Spleen (tissue), 13 donors: ENCODE measurements at places on chromosomes 13 and 19. TPM values are rescaled to one million over a fixed set of nuclear protein-coding genes. Genes with fewer than 3 reads are reported as not detected.

DNA sequence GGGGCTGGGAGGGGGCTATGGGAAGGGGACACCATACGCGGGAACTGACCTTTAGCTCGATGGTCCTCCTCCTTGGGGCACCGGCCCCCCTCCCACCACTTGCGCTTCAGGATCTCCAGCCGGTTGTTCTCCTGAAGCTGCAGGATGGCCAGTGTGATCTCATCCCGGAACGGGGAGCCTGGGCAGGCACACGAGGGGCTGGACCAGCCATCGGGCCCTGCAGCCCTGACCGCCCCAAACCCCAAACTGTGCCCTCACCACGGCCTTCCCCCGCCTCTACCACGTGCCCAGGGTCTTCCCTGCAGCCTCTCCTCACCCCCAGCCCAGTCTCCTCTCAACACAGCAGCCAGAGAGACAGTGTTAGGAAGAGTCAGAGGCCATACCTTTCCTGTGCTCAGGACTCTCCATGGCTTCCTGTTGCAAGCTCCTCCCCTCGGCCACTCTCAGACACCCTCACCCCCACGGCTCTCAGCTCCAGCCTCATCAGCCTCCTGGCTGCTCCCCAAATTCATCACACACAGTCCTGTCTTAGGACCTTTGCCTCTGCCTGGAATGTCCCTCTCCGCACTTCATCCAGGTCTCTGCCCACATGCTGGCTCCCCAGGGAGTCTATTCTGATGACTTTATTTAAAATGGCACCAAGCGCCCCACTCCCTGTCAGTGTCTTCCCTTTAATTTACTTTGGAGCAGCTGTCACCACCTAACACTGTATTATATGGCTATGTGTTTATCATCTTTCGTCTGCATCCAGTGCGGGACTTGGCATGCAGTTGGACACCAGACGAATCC is 9.7 kb upstream of the ATP1A3 start:
- H3K27me3 ChIP-seq, result peaks cover 56% of the 10 kb centered on the region
- H3K27ac ChIP-seq, result no peak overlapping the region

DNA sequence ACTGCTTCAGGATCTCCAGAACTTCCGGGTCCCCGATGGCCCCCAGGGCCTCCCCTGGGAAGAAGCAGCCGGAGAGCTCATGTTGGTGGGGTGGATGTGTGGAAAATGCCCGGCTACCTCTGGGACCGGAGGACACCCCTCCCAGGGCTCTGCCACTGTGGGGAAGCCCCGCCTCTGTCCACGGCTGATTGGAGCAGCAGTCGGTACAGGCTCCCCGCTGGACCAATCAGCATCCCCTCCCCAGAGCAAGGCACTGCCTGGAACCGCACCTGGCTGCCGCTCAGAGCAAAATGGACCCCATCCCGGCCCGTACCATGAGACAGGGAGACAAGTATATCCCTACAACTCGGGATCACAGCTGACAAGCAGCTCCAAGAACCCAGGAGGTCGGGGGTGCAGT is 6.4 kb downstream of the DOHH start:
- H3K36me3 ChIP-seq, result peaks cover 54% of the 10 kb centered on the region
- no peak overlapping the region for H3K4me3 ChIP-seq
- H3K27ac ChIP-seq, result no peak overlapping the region
- DNase-seq, result no peak

- H3K4me3 ChIP-seq, result no peak overlapping the region
- DNase-seq, result no peak
- no peaks in the 10 kb centered on the region for H3K4me1 ChIP-seq
- no peak overlapping the region for H3K27ac ChIP-seq
- H3K36me3 ChIP-seq, result no peaks in the 10 kb centered on the region
Measured at GRCh38 chr13:69545551-69545950, 562.1 kb upstream of the ATXN8OS start.

GRCh38 chr13:51955816-51956603 is 55.2 kb downstream of the ATP7B start:
- no peak overlapping the region for H3K27ac ChIP-seq
- H3K36me3 ChIP-seq, result no peaks in the 10 kb centered on the region
- no peak overlapping the region for H3K4me3 ChIP-seq
- no peak for DNase-seq
- H3K27me3 ChIP-seq, result no peaks in the 10 kb centered on the region
- H3K4me1 ChIP-seq, result no peaks in the 10 kb centered on the region

- no peaks in the 10 kb centered on the region for H3K4me1 ChIP-seq
- H3K27ac ChIP-seq, result no peak overlapping the region
- no peak for DNase-seq
- no peaks in the 10 kb centered on the region for H3K27me3 ChIP-seq
- no peak overlapping the region for H3K4me3 ChIP-seq
Measured at GRCh38 chr19:15439078-15439799, 10.5 kb downstream of the WIZ start.

DNA sequence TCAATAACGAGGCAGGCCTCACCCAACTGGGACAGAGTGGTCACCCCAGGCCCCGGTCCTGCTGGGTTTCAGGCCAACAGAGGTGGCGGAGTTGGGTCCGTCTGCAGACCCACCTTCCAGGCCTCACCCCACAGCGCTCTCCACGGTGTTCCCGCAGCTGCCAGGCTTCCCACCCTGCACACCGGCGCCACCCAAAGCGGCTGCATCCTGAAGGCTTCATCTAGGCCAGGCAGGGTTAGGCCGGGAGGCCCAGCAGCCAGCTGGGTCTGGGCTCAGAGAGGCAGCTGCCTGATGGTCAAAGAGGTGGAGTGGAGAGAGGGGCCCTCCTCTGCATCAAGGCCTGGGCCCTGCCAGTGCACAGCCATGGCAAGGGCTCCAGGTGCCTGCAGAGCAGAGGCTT is 44.1 kb downstream of the EPSTI1 start:
- H3K27ac ChIP-seq, result no peak overlapping the region
- peaks cover 100% of the 10 kb centered on the region for H3K36me3 ChIP-seq
- no peaks in the 10 kb centered on the region for H3K4me1 ChIP-seq
- H3K4me3 ChIP-seq, result no peak overlapping the region
- no peak for DNase-seq

DNA sequence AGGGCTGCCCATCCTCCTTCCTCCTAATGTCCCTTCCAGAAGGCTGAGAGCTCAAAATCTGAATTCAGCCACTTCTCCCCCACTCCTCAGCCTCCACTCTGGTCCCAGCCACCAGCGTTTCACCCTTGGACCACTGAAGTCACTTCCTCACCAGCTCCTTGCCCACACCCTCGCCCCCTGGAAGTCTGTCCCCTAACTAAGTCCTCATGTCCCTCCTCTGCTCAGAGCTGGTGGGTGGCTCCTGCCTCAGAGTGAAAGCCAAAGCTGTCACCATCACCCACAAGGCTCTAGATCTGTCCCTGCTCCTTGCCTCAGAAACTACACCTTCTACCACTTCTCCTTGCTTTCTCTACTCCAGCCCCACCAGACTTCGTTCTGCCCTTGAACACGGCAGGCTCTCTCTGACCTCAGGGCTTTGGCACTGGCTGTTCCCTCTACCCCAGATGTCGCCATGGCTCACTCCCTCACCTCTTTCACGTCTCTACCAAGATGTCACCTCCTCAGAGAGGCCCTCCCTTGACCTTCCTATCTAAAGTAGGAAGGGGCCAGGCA is 1.7 kb downstream of the ERCC1 start:
- no peak overlapping the region for H3K27ac ChIP-seq
- peaks cover 22% of the 10 kb centered on the region for H3K36me3 ChIP-seq
- H3K27me3 ChIP-seq, result no peaks in the 10 kb centered on the region
- H3K4me3 ChIP-seq, result no peak overlapping the region
- DNase-seq, result no peak

DNA sequence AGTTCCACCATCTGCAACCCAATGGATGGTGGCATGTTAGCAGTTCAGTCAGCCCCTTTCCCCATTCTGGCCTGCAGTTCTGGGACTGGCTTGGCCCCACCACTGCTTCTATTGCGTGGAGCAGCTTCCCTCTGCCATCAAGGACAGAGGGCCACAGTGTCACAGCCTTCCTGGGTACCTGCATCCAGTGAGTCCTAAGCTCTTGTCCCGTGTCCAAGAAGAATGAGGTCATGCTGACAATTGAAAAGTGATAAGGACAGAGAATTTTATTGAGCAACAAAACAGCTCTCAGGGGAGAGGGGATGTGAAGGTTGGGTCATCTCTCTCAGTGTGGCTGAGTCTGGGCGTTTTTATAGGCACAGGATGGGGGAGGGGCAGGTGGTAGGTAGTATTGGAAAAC is 33.5 kb upstream of the SIN3B start:
- no peaks in the 10 kb centered on the region for H3K36me3 ChIP-seq
- H3K4me1 ChIP-seq, result no peaks in the 10 kb centered on the region
- H3K27me3 ChIP-seq, result no peaks in the 10 kb centered on the region
- no peak overlapping the region for H3K27ac ChIP-seq
- no peak overlapping the region for H3K4me3 ChIP-seq

DNA sequence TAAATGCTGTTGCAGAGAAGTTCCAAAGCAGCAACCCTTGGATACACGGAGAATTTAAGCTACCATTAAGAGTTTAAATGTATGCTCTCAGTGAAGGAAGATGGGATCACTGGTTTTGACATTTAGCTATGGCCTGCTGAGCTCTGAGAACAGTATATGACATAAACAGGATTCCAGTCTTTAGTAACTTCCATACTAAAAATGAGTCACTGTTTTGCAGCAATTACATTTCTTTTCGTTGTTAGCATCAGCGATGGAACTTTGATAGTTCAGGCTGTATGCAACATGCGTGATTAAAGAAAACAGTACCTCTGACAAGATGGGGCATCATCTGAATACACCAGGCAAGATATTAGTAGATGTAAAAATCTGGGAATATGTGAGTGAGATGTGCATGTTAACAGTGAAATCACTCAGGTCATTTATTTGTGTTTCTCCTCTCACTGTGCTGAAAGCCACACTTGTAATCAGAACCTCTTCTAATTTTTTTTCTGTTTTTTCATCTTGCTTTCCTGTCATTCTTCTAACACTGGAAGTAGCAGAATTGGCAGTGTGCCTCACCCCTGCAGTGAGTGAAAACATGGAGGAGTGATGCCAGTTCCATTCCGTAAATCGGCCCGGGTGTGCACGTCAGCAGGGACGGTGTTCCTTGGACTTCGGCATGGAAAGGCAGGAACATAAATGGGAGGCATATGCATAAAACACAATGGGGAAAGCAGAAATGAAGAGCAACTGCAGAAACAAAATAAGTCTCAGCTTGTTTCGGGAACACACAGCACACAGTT is 361.5 kb downstream of the OXGR1 start:
- H3K36me3 ChIP-seq, result no peaks in the 10 kb centered on the region
- no peak overlapping the region for H3K4me3 ChIP-seq
- no peak for DNase-seq

Gene ANGPTL4
- 12.0 TPM for total RNA-seq
